ENCODE measurements at places on chromosomes 1 and 21.

GRCh38 chr1:46800742-46801141, 1.9 kb downstream of the CYP4B1 start:
- DNase-seq: no peak

GRCh38 chr1:59089922-59090457, 206.9 kb upstream of the FGGY start:
- DNase-seq: no peak

DNA sequence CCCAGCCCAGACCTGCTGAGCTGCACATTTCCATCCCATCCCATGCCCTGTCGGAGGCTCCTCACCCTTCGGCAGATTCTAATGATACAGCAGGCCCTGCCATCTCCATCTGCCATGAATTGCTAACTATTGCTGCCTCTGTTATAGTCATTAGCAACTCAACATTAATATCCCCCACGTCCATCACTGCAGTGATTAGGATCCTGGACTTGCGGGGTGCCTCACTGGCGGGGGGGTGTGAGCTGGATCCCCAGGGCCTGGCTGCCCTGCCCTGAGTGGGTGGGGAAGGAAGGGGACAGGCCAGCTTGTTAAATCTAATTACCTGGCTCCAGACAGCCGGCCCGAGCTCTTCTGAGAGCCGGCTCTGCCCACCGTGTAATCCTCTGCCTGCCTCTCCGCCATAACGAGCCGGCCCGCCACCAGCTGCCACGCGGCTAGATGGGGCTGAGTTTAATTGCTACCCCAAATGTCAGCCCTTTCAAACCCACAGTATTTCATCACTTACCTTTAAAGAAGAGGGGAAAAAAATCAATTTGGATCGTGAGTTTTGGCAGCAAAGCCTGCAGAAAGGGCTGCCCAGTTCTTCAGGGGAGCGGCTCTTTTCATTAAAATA, 227.3 kb upstream of the CSF3R start:
- no peak for DNase-seq

DNA sequence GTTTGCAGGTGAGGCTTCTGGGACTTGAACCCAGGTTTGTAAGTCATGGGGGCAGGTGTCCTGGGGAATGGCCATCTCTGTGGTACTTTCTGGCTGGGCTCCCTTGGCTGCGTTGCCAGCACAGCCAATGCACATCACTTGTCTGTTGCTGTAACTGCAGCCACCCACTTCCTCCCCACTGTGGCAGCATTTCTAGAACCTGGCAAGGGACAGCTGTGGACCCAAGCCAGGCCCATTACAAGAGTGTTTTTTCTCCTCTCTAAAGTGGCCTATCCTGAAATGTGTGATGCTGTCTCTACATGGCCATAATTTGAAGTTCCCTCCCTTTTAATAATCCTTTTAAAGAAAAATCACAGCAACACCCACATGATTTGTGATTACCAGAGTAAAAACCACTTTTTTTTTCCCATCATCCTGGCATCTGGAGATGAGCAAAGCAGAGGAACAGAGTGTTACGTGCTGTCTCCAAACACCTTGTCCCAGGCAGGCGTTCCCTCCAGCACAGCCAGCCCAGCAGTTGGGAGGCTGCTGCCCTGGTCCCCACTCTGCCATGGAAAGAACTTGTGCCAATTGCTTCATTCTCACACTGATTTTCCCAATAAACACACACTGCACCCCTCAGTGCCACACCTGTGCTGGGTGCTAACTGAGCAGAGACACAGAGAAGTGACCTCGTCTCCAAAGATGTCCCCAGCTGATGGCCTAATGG, 360.6 kb upstream of the USP24 start:
- no peak for DNase-seq

DNA sequence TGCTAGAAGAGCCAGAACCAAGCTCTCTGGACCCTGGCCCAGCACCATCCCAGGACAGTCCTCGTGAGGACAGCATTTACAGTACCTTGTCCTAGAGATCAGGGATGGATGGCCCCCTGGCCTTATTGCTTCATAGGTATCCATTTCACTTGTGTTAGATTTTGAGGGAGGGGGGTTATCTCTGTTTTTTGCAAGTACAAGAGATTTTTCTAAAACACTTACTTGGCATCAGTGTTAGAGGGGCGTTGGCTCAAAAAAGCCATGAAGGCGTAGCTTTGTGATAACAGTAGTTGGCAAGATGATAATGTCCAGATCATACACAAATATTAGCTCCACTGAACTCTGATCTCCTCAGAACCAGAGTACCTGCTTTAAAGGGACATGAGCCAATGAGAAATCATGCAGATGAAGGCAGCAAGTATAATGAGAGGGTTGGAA, 5.8 kb upstream of the ATP1B1 start:
- no peak for DNase-seq
